ENCODE measurements at places on chromosomes 13 and 19. TPM values are rescaled to one million over a fixed set of nuclear protein-coding genes. Genes with fewer than 3 reads are reported as not detected.
A peak's percentile ranks its signal among the peaks of the same experiment; 100 is the strongest.

The SPIB gene
- total RNA-seq = not detected

The POGLUT2 gene
- total RNA-seq = 8.4 TPM

The ICAM3 gene
- total RNA-seq = 4.2 TPM

The ARMC6 gene
- total RNA-seq = 11.7 TPM

The LILRA5 gene
- 6.7 TPM for total RNA-seq

The CGB3 gene
- not detected for total RNA-seq

GRCh38 chr13:112150352-112150751 is 83.4 kb downstream of the SOX1 start:
- DNase-seq = no peak

DNA sequence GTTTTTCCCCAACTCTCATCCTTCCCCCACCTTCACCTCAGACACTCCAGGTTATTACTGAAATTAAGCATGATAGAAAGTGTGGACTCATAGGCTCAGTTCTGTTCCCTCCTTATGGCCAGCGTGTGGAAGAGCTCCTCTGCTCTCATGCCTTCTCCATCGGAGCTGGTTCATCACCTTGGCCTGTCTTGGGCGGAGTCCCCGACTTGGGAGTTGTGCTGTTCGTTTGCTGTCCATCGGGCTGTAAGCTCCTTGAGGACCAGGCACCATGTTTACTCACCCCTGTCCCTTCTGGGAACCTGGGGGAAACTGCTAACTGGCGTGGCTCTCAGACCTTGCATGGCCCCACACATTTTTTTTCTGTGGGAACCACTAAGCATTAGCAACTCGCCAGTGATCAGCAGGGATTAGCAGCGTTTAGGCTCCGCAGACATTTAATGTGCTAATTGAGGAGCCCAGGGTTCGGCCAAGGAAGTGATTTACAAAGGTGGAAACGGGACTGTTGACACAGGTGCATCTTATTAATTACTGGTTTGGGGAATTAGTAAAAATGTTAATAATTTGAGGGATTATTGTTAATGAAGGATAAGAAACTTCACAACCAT is 123.8 kb downstream of the TM9SF2 start:
- no peak for DNase-seq

- no peak for DNase-seq
Measured at GRCh38 chr13:29803221-29803620, 47.2 kb downstream of the UBL3 start.

DNA sequence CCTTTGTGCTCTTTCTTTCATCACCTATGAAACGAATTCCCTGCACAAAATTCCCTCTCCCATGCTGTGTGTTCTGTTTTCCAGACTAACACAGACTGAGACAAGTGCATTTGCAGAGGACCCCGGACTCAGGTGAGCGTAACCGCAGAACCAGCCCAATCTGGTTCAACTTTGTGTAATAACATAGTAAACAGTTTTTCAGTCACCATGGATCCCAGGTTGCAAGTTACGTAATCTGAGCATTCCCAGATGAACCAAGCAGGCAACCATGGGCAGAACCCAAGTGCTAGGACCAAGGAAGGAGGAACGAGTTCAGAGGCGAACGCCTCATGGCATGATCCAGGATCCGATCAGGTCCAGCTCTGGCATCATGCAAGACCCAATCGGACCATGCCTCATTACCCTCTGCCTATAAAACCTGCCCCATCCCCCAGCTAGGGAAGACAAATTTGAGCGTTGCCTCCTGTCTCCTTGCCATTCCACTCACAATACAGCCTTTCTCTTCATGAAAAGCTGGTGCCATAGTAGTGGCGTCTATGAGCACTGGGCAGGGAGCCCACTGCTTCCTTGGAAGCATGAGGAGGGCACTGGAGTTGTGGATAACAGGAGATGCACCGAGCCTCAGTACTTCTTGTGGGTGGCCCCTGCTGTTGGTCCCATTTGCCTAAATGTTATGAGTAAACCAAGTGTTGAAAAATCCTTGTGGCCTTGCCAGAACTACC is 107.6 kb downstream of the ABCC4 start:
- no peak for DNase-seq

- DNase-seq = no peak
Measured at GRCh38 chr19:17863520-17864182, 3.9 kb downstream of the RPL18A start.

GRCh38 chr19:17424743-17425365 is 5.0 kb downstream of the MVB12A start:
- DNase-seq = no peak

GRCh38 chr13:89852570-89852969 is 1494.9 kb upstream of the MIR17HG start:
- no peak for DNase-seq

DNA sequence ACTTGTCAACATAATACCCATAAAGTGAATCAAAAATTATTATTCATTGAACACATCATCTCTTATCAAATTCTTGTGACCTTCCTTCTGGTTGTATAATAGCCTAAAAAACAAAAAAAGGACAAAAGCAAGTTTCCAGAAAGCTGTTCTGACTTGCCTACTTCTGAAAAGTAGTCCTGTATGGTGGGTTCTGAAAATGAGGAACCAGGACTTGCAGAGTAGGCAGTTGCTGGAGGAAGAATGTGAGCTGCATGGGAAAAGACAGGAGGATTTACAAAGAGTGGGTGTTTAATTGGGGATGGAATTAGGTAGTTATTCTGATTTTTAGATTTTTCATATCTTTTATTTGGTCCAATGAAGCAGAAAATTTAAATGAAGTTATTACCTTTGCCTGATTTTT is 56.7 kb downstream of the RCBTB2 start:
- DNase-seq = no peak

GRCh38 chr19:5154129-5154798 is 185.4 kb downstream of the KDM4B start:
- DNase-seq = peak; percentile 65

DNA sequence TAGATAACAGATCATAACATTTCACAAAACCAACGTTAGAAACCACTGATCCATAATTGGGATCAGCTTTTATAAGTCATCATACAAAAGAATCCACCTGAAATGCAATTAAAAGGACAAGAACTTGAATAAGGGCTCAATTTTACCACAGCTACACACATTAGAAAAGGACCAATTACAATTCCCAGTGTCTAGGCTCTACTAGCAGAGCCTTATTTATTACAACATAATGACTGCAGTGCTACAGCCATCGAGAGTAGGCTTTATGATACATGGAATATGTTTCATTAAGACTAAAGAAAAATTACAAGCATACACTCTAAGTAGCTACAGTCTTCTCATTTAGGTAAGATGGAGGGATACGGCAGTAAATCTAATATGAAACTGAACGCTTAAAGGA is 2.9 kb downstream of the RBM26 start:
- no peak for DNase-seq

DNA sequence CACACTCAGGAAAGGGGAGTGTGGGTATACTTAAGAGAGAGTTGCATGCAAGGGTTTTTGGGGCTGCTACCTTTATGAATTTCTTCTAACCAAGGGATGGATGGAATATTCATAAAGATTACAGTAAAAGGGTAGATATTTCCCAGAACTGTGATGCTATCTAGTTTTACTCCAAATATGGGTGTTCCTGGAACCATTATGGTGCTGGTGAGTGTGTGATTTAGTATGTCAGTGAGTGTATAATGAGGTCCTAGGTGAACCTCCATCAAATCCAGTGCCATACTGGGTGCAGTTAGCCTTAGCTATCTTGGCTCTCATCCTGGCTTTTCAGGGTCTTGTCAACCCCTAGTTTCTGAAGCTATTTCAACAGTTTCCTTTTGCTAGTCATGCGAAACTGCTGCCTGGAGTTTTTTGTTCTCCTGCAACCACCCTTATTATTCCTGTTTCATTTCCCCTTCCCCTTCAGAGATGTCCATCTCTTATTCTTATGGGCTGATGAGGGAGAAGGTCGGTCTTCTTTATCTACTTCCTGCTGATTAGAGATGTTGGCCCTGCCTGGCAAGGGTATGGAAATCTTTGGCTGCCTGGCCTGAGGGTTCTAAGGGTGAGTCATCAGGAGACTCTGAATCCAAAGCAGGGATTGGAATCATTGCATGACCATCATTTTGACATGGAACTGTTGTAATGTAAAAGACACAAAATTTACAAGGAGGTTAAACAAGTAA is 202.3 kb downstream of the NBEA start:
- no peak for DNase-seq

DNA sequence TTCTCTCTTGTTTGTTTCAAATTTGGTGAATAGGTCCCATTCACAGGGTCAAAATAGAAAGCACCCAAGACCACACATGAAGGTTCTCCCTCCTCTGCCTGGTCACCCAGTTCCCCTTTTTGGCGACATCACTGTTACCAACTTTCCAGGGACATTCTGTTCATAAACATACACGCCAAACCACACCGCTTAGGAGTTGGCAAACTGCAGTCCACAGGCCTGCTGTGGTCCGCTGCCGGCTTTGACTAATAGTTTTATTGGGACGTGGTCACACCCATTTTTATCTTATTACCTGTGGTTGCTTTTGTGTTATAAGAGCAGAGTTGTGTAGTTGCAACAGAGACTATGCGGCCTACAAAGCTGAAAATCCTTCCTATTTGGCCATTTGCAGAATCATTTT is 24.2 kb downstream of the UHRF1 start:
- no peak for DNase-seq

- DNase-seq = no peak
Measured at GRCh38 chr13:100300243-100300642, 211.3 kb downstream of the PCCA start.

GRCh38 chr19:52237771-52238400 is 31.5 kb upstream of the ZNF766 start:
- peak; percentile 75 for DNase-seq

GRCh38 chr13:100304229-100304628 is 215.3 kb downstream of the PCCA start:
- no peak for DNase-seq

DNA sequence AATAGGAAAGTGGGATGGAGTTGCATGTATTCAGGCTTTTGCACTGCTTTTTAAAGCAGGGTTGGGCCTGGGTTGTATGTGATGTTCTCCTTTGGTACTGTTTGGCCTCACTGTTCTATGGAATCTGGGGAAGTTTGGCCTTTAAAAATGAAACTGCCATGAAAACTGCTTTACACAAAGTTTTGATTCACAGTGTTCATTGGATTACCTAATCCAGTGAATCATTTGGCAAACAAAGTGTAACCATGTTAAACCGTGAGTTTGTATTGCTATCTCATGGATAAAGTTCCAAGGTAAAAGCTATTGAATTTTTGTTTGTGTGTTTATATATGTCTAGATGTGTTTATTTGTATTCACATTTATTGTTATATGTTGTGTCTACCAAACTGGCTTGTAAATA is 1658.6 kb downstream of the OLFM4 start:
- DNase-seq = no peak

All from sigmoid colon (tissue), 7 donors.